ENCODE measurements at places on chromosomes 12 and 14. TPM values are rescaled to one million over a fixed set of nuclear protein-coding genes. Genes with fewer than 3 reads are reported as not detected.

DNA sequence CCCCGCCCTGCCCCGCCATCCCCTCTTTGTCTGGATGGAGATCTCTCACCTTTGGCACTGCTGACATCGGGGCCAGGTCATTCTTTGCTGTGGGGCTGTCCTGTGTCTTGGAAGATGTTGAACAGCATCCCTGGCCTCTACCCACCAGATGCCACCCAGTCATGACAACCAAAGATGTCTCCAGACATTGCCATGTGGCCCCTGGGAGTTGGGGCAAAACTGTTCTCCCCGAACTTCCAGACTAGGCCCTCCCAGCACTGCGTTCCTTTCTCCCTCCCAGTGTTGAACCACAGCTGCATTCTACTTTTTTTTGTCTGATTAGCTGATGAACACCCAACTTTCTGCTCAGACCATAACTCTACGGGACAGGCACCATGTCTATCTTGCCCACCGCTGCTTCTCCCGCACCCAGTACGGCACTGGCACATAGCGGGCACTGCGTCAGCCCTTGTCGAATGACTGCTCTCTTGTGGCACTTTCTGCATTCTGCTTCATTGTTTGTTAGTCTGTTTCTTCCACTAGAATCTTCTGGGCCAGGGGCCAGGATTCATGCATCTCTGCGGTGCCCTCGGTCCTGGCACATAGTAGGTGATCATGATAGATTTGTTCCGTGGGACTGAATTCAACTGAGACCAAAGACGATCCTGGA is 13.1 kb upstream of the MYL2 start:
- no peaks in the 10 kb centered on the region for H3K36me3 ChIP-seq
- H3K27ac ChIP-seq = no peak overlapping the region
- peaks cover 9% of the 10 kb centered on the region for H3K27me3 ChIP-seq
- H3K4me3 ChIP-seq = no peak overlapping the region

DNA sequence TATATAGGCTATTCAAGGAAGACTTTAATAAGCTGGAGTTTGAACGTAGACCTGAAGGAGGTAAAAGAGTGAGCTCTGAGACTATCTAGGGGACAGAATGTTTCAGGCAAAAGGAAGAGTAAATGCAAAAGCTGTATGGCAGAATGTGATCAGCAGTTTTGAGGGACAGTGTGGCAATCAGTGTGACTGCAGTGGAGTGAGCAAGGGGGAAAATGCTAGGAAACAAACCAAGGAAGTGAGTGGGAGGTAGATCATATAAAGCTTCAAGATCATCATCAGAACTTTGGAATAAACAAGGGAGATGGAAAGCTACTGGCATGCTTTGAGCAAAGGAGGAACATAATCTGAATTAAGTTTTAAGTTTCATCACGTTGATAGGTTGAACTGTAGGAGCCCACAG is 67.5 kb upstream of the BTG1 start:
- no peaks in the 10 kb centered on the region for H3K27me3 ChIP-seq
- DNase-seq = no peak
- H3K4me1 ChIP-seq = peaks cover 31% of the 10 kb centered on the region
- H3K36me3 ChIP-seq = peaks cover 19% of the 10 kb centered on the region

GRCh38 chr14:77965919-77966435 is 166.1 kb downstream of the ADCK1 start:
- peak overlapping the region; percentile 59 for H3K4me3 ChIP-seq
- peaks cover 4% of the 10 kb centered on the region for H3K4me1 ChIP-seq
- H3K36me3 ChIP-seq = no peaks in the 10 kb centered on the region
- peak overlapping the region; percentile 75 for H3K27ac ChIP-seq

DNA sequence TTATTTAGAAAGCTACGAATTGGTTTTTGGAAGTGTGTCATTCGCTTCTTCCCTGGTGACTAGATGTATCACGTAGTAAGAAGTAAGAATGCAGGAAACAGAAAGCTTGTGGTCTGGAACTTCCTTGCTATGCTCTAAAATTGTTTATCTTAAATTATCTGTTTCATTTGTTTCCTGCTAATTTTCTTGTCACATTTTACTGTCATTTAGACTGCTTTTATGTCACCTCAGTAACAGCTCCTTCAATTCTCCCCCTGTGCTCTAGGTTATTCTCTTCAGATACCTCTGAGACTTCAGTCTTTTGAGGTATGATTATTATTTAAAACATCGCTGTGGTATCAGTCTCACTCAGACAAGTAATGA is 699 bp upstream of the CD69 start:
- no peaks in the 10 kb centered on the region for H3K27me3 ChIP-seq
- DNase-seq = no peak
- H3K4me3 ChIP-seq = peak overlapping the region; percentile 92
- H3K36me3 ChIP-seq = peaks cover 47% of the 10 kb centered on the region

DNA sequence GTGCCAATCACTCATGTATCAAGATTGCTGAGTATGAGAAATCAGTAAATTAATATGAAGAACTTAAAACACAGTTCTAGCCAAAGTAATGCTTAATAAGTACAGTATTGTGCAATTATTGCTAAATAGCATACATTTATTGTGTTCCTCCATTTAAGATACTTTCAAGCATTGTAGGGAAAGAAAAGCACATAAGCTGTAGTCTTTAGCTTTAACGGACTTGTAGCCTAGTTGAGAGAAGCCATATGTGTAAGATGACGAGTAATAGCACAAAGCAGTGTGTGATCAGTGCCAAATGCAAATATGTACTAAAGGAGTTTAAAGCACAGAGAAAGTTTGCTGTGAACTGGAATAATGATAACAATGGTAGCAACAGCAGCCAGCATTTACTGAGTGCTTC is 38.1 kb downstream of the ETV6 start:
- H3K27ac ChIP-seq = no peak overlapping the region
- H3K4me1 ChIP-seq = no peaks in the 10 kb centered on the region
- no peaks in the 10 kb centered on the region for H3K36me3 ChIP-seq
- DNase-seq = no peak
- H3K27me3 ChIP-seq = no peaks in the 10 kb centered on the region
- no peak overlapping the region for H3K4me3 ChIP-seq

CAPS2 gene
- total RNA-seq = 3.1 TPM

EFS gene
- total RNA-seq = not detected

ACVRL1 gene
- not detected for total RNA-seq

Data from activated CD8-positive, alpha-beta T cell treated with anti-CD3 and anti-CD28 coated beads, Interleukin-2, amount 10 ng/mL, durations not matched to agents 7 days and 5 days (primary cell).